ENCODE measurements at places on chromosomes 7 and 10.

DNA sequence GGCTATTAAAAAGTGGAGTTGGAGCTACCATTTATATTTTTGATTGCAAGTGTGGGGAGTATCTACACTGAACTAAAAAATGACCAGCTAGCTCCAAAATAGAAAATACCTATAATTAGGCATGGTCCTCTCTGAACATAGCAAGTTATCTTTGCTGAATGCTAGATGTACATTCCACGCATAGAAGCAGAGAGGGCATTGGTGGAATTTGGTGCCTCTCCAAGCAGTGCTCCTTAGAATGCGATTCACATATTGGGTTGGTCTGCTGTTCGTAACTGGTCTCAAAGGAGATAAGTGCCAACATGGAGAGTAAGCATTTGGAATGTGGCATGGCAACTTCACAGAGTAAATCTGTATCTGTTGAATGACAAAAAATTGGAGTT, 196.2 kb downstream of the PTN start:
- no peak for DNase-seq

- DNase-seq: no peak
Observed at GRCh38 chr10:118311505-118311904, 30.6 kb downstream of the FAM204A start.

- DNase-seq: no peak
Observed at GRCh38 chr10:124225029-124225466, 131.7 kb upstream of the CHST15 start.

GRCh38 chr10:796233-796632, 106.8 kb upstream of the DIP2C start:
- DNase-seq: no peak

DNA sequence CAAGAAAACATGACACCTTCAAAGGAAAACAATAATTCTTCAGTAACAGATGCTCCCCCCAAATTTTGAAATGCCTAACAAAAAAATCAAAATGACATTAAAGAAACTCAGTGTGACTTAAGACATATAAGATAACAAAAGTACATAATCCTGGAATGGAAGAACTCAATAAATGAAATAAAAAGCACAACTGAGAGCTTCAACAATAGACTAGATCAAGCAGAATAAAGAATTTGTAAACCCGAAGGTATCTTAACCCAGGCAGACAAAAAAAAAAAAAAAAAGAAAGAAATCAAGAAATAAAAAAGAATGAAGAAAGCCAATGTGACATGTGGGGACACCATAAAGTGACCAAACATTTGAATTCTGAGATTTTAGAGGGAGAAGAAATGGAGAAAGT, 27.7 kb upstream of the LRRD1 start:
- DNase-seq: no peak

- no peak for DNase-seq
Observed at GRCh38 chr10:96890172-96890513, 58.0 kb downstream of the LCOR start.

DNA sequence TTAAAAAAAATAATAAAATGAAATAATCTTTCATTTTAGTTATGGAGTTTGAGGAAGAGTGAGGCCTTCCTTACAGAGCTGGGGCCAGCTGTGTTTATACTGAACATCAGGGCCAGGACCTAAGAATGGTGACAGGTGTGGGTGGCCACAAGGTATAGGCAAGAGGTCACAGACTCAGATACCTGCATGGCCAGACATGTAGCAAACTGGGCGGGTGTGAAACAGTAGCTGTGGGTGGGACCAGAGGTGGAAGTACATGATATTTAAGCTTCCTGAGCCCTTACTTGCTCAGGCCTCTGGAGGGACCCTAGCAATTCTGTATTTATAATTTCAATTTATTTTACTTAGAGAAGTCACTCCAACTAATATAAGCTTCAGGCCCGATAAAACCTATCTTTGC, 27.7 kb upstream of the CAMK1D start:
- no peak for DNase-seq

GRCh38 chr7:47652591-47652990, 70.7 kb upstream of the TNS3 start:
- no peak for DNase-seq

- no peak for DNase-seq
Observed at GRCh38 chr7:38736138-38736537, 105.0 kb upstream of the AMPH start.

GRCh38 chr10:71486484-71487114, 89.9 kb downstream of the CDH23 start:
- DNase-seq: no peak

GRCh38 chr10:116952729-116953128, 52.3 kb downstream of the SHTN1 start:
- no peak for DNase-seq

- no peak for DNase-seq
Observed at GRCh38 chr10:33120700-33121099, 162.7 kb upstream of the ITGB1 start.

GRCh38 chr7:157771-158625, 34.4 kb upstream of the FAM20C start:
- peak; percentile 35 for DNase-seq

- no peak for DNase-seq
Observed at GRCh38 chr10:8221451-8221850, 167.0 kb downstream of the GATA3 start.

DNA sequence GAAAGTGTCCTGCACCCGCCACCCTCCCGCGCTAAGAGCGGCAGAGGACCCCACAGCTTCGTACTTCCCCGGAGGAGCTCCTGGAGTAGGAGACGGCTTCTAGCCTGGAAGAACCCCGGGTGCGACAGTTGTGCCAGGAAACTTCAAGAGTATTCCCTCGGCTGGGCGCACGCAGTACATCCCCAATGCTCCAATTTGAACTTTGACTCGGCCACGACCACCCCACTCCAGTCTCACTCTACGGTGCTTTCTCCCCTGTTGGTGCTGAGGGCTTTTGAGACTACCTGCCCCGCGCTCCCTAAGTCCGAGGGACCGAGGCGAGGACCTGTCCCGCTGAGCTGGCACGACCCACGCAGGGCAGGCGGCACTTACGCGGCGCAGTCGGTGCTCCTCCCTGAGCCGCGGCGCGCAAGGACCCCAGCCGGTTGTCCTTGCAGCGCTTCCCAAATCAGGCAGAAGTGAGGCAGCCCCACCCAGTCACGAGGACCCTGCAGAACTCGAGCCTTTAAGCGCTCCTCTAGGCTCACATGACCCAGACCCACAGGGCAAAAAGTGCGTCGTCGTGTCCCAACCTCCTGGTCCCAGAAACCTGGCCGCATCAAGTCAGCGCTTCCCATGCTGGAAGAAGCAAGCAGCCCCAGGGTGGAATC, at the start of gene CPVL:
CPVL (minus strand) TSS at position 481 of the 650 bp plus-strand sequence. CDS start 25,476 bp downstream, outside the sequence.
- DNase-seq: no peak

- no peak for DNase-seq
Observed at GRCh38 chr7:152886579-152887117, 127.1 kb downstream of the ACTR3B start.

DNA sequence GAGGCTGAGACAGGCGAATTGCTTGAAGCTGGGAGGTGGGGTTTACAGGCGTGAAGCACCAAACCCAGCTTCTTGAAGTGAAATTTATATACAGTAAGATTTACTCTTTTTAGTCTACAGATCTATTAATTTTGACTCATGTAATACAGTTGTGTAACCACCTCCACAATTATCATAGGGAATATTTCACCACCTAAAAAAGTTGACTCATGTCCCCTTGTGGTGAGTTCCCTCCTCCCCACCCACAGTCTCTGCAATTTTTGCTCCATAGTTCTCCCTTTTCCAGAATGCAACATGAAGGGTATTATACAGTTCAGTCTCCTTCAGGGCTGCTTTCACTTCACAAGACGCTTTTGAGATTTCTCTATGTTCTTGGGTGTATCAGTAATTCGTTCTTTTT, 156.8 kb downstream of the FAM107B start:
- DNase-seq: no peak

- DNase-seq: no peak
Observed at GRCh38 chr10:22321156-22321923, 441 bp downstream of the BMI1 start.

- no peak for DNase-seq
Observed at GRCh38 chr7:786472-787255, 45.6 kb upstream of the SUN1 start.

GRCh38 chr10:17386616-17387075, 67.7 kb downstream of the ST8SIA6 start:
- no peak for DNase-seq

DNA sequence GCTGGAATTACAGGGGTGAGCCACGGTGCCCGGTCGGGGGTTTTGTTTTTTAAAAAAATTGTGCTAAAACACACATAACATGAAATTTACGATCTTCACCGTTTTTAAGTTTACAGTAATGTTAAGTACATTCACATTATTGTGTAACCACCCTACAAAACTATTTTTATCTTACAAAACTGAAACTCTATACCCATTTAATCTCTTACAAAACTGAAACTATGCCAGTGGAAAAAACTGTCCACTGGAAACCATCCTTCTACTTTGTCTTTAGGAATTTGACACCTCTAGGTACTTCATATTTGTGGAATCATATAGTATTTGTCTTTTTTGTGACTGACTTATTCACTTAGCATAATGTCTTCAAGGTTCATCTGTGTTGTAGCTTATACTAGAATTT, 1.0 kb upstream of the PSMC2 start:
- no peak for DNase-seq

GRCh38 chr7:151247611-151248345, 716 bp downstream of the SMARCD3 start:
- DNase-seq: no peak

- DNase-seq: no peak
Observed at GRCh38 chr10:124668517-124669051, 75.6 kb downstream of the FAM53B start.

DNA sequence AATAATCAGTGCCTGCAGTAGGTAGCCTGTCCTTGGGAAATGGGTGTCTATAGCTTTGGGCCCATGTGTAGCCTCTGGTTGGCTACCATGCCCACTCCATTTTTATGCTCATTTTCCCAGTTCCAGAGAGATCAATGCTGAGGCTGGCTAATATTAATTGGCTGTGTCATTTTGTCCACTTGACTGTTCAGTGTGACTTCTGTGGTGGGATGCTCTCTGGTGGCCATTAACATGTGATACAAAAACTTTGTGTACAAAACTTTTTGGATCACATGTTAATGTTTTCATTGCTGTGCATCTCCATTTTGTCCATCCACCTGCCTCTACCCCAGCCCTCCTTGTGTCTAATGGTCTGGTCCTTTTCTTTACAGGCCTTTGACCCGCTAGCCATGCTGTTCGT, 22.7 kb downstream of the VIM start:
- DNase-seq: no peak

DNA sequence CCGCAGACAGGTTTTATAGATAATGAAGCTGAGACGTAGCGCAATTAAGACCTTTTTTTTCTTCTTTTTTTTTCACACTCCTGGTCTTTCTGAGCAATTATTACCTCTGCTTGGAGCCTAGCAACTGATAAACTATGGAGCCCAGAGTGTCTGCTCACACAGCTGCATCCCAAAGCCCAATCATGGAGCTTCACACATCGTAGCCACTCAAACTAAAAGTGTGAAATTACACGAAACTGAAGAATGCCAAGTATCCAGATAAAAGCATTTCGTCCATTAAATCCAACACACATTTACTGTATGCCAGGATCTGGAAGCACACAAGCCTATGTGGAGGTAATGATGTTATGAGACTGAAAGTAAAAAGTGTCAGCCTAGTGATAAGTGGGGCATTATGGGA, 97.6 kb downstream of the NRP1 start:
- DNase-seq: no peak

DNA sequence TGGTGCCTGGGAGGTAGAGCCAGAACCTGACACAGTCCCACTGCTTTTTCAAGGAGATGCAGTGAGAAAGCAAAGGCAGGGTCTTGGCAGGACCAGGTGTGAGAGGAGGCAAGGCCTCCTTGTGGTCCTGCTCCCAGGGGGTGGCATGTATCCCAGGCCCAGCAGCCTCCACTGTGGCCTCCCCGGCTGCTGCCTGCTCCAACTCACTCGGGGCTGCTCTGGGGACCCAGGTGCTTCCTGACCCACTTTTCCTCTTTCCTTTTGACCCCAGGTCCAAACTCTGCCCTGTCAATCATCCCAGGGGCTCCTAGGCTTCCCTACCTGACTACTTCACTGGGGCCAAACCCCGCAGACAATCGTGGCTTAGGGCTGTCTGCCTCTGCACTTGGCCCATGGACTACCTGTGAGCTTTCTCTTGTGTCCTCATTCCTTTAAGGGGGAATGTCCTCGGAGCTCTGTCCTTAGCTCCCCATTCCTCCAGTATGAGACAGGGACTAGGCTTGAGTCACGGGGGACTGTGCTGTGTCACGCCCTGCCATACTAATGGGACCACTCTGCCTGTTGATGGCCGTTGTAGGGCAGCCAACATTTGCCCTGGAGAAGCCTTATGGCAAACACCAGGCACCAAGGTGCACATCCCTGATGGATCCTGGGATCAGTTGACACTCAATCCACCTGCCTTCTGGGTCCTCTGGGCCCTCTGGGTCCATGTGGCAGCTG, 1.1 kb upstream of the AEBP1 start:
- no peak for DNase-seq

GRCh38 chr7:150405584-150406311, 26.6 kb downstream of the ZNF775 start:
- DNase-seq: no peak

DNA sequence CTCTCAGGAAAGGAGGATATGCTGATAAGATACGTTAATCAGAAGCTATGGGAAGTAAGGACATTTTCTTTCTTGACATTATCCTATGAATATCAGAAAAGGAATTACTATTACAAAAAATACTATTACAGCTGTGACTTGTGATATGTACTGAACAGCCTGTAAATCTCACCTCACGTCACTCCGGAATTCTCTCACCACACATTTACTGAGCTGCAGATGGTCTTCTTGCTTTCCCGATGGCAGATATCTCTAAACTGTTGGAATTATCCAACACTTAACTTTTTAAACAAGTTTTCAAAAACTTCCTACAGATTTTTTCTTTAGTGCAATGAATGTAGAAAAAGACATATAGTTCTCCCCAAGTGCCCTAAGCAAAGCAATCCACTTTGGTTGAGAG, 313.4 kb downstream of the GPR37 start:
- DNase-seq: no peak

DNA sequence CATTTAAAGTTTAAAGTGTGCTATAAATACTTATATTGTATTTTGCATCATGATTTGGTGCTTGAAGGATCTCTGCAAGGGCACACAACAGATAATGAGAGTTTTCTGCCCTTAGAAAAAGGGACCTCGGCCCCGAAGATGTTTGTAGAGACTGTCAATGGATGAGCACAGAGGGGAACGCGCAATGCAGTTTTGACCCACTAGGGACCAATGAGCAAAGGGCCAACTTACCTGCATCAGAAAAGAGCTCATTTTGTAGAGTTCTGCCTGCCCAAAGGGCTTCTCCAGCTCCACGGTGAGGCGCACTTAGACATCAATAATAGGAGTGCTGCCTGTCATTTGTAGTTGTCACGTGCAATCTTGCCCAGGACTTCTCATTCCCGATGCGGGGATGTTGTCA, 91.1 kb downstream of the BUB3 start:
- no peak for DNase-seq
